ENCODE measurements at places on chromosomes 7 and 10.
A peak's percentile ranks its signal among the peaks of the same experiment; 100 is the strongest.

GRCh38 chr7:83119494-83119893, 43.2 kb downstream of the PCLO start:
- DNase-seq: no peak

- DNase-seq: no peak
Observed at GRCh38 chr7:16471933-16472332, 6.4 kb upstream of the SOSTDC1 start.

DNA sequence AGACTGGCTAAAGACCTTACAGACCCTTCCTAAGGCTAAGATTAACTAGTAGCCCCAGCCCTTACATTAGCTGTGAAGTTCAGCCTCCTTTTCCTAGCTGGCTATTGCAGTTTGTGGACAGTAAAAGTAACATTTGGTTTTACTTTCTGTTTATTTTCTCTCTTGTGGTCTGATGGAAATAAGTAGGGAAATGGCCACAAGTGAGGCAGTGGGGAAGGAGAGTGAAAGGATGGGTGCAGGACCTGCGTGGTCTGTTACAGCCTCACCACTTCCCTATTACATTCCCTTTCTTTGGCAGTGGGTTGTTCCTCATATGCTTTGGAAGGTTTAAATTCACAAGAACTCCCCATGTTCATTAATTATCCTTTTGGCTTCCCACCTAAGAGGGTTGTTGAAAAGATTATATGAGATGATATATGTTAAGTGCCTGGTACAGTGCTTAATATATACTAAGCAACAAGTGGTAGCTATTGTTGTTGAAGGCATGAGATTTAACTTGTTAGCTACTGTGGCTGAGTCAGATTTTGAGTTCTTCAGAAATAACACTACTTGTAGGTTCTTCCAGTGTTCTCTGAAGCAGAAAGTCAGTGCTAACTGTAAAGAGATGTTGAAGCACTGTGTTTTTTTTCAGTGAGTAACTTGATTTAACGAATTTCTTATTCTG, 181.7 kb downstream of the ST7 start:
- DNase-seq: no peak

DNA sequence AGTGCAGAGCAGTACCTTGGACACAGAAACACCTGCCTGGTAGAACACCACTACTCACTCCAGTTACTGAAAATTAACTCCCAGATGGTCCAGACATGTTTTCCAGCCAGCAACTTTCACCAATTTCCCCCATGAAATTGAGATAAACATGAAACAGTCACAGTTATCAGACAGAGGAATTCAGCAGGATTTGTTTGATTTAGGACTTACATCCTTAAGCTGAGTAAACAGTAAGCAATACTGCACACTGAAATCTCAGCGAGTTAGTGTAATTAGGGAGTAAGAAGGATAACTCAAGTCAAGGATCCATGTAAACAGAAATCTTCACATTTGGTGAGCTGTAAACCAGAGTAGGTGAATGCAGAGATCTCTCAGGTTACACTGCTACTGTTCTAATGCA, 353.5 kb downstream of the ELMO1 start:
- no peak for DNase-seq

DNA sequence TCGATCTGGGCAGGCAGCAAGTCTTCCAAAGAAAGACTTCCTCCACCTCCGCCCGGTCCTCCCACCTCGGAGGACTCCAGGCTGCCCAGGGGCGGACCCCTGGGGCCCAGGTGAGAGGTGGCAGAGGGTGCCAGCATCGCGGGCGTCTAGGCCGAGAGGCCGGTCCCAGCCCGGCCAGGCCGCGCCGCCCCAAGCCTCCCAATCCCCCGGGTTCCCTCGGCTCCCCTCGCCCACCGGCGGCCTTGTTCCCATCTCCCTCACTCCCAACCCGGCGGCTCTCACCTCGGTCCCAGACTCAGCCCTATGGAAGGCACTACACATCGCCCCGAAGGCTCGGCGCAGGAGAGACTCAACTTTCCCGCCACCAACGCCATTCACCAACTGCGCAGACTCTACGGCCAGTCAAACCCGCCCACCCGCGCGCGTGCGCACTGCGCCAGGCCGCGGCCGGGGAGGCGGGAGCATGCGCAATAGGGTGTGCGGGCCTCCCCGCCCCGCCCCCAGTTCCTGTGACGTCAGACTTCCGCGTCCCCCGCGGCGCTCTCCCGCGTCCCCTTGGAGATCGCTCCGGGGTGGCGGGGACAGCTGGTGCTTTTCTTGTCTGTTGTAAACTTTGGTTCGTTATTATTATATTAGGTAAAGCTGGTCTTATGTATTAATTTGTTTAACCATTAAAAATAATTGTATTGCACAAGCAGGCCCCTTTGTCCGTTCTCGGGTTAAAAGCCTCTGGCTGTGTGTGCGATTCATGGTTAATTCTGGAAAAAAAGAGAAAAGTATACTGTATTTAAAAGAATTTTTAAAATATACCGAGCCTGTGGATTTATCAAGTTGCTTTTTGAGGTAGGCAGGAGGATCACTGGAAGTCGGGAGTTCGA, at the start of gene XRCC2:
XRCC2 (minus strand) TSS at position 383 of the 878 bp plus-strand sequence; CDS start at position 321, 62 bp downstream.
- DNase-seq: peak; percentile 99

GRCh38 chr7:156106107-156106426, 293.8 kb upstream of the SHH start:
- DNase-seq: no peak

- no peak for DNase-seq
Observed at GRCh38 chr7:76395965-76396726, 13.4 kb downstream of the SSC4D start.

GRCh38 chr10:120838941-120839340, 12.2 kb upstream of the WDR11 start:
- DNase-seq: no peak

DNA sequence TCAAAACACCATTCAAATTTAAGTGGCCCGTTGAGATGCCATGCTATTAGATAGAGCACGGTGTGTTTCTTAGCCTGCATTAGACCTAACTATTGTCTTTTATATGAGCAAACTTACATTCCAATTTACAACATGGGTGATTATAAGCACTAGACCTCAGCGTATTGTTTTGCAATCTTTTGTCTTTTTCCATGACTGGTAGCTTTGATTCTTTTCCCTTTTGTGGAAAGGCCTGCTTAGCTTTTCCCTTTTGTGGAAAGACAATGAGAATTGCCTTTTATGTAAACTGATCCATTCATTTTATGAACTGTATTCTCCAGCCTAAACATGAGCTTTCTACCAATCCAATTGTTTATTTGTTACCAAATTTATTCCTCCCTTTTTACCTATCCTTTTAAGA, 823.1 kb downstream of the CCSER2 start:
- no peak for DNase-seq

DNA sequence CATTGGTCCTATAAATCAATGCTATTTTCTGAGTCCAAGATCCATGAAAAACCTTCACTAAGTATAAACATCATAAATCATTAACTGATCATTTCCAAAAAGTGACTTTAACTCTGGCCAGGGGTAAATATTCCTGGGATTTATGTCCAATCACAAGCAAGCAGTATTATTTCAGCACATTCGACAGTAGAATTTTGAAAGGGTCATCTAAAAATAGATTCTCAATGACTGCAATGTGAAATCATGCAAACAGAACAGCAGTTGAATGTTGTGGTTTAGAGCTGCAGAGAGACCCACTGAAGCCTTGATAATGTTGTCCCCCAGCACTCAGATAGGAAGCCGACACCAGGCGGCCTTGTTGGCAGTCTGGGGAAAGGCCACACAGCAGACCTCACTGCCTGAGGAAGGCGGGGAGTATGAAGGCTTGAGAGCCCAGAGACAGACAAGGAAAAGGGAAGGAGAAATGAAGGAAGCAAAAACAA, 38.1 kb downstream of the FAM107B start:
- no peak for DNase-seq

DNA sequence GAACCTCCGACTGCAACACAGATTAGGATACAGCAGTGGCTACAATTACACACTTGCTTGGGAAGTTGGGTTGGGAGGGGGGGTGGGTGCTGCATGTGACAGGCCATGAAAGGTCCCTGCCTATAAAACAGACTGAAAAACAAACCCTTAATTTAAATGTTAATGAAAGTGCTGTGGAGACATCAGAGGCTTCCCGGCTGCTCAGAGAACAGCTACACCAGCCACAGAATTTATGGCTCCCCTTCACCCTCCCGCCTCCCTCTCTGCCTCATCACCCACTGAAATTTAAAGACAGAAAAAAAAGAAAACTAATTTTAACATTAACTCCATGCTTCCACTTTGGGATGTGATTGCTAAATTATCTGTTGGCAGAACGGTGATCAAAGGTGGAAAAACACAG, 34.7 kb downstream of the FBXW4 start:
- no peak for DNase-seq

DNA sequence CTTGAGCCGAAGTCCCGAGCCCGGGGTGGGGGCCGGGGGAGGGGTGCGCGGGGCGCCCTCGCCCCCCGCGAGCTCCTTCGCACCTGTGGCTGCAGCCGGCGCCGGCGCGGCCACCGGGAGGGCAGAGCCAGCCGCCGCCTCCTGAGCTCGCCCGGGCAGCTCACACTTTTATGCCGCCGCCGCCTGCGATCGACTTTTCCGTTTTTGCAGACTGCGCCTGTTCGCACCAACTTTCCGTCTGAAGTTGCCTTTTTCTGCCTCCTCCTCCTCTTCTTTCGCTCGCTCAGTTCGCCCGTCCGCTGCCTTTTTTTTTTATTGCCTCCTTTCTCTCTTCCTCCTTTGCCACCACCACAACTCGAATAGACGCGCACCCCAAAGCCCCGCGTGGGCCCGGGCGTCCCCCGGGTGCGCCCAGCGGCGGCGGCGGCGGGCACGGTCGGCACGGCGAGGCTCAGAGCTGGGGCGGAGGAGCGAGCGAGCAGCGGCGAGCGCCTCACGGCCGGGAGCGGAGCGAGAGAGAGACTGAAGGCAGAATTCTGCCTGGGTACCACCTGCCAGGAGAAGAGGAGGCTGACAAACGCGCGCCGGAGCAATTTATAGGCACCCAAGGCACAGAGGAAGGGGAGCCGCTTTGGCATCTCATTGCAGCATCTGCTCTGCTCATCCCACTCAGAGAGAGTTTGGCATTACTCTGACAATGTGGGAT, at the start of gene C1QL3:
C1QL3 (minus strand) TSS at position 569 of the 706 bp plus-strand sequence. CDS start 814 bp downstream, outside the sequence.
- peak; percentile 51 for DNase-seq
